ENCODE measurements at places on chromosomes 12 and 14.
A peak's percentile ranks its signal among the peaks of the same experiment; 100 is the strongest.

DNA sequence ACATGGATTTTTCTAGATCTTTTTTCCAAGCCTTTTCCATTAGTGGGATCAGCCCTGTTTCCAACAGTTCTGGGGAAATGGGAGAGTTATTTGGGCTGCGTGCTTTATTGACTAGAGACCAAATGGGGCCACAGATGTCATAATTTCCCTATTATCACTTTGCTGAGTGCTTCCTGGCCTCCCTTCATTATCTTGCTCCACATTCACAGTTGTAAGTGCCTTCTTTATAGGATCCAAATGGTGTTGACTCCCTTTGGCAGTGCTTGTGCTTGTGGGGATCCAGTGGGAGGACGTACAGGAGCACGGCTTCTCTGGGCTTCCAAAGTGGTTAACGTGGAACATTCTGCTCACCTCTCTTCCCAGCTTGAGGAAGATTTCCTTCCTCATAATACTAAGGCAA, 141.0 kb upstream of the RMST start:
- no peak for DNase-seq

DNA sequence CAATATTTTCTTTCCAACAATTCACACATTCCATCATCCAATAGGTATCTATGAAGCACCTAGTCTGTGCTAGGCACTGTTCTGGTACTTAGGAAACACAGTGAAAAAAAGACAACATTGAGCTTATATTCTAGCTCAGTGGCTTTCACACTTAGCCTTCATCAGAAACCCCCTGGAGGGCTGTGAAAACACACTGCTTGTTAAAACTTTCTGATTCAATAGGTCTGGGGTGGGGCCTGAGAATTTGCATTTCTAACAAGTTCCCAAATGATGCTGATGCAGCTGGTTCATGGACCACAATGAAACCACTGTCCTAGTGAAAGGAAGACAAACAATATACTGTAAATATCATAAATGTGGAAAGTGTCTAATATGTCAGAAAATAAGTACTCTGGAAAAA, 5.9 kb downstream of the VTI1B start:
- no peak for DNase-seq

DNA sequence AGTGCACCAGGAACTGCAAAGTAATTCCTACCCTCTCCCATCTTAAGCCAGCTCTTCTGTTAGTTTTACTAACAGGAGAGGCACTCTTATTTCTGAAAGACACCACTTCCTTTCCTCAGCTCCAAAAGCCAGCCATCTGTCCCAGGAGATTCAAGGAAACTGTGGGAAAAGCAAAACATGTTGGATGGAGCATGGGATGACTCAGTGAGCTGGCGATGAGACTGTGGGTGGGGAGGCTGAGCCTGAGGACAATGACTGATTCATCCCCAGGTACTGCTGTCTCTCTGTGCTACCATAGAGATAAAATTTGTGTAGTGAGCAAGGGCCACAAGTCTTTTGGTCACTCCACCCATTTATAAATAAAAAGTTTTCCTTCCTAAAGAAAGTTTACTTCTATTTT, 141.4 kb downstream of the MYRFL start:
- DNase-seq: peak; percentile 23

- DNase-seq: no peak
Measured at GRCh38 chr12:65923228-65923627, 98.9 kb downstream of the HMGA2 start.

DNA sequence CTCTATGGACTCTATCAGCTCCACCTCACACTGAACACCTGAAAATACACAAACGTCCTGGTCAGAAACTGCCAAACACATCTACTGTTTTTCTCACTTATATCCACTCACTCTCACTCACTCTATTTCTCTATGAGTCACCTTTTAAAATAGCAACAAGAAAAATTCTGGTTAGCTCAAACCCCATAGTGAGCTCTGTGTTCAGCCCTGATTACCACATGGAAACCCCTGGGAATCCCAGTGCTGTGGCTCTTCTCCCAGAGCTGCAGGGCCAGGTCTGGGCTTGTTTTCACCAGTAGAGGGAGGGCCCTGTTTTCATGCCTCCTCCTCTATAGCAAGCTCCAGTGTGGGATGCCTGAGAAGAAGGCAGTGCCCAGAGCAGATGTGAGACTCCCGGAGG, 1126.1 kb downstream of the TMEM121 start:
- no peak for DNase-seq

DNA sequence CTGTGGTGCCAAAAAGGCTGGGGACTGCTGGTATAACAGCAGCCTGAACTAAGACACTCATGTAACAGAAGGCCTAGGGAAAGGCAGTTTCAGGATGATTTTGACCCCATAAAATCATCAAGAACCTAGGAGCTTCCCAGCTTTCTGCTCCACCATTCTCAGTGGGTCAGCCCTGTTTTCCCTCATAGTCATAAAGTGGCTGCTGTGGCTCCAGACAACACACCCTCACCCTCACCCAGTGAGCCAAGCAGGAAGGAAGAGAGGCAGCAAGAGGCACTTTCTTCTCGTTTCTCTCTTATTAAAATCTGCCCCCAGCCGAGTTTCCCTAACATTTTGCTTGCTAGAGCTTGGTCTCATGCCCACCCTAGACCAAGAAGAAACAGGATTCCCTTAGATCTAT, 131.8 kb downstream of the SCARB1 start:
- DNase-seq: no peak

DNA sequence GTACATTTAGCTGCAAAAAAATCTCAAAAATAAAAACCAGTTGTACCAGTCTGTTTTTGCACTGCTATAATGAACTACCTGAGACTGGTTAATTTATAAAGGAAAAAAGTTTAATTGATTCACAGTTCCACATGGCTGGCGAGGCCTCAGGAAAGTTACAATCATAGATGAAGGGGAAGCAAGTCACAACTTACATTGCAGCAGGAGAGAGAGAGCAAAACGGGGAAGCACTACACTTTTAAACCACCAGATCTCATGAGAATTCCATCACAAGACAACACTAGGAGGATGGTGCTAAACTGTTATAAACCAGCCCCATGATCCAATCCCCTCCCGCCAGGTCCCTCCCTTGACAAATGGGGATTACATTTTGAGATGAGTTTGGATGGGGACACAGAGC, 186.0 kb downstream of the TMTC3 start:
- DNase-seq: no peak

DNA sequence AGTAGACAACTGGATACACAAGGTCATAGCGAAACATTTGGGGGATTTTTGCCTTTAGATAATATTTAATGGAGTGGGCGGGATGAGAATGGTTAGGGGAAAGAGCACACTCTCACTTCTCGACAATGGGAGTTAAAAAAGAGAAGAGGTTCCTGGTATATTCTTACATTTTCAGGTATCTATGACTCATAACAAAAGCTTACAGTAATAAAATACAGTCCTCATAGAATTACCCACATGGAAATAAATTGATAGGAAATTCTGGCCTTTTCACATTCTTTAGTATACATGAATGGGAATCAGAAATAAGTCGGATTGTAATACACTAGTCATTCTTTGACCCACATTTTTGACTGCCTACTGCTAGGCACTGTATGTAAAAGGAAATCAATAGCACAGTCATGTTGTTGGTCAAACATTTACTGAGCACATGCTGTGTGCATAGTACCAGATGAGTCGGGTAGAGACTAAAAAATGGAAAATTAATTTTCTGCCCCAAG, 8.2 kb upstream of the CRADD start:
- DNase-seq: no peak

GRCh38 chr12:101927036-101927435, 49.7 kb downstream of the DRAM1 start:
- DNase-seq: no peak

DNA sequence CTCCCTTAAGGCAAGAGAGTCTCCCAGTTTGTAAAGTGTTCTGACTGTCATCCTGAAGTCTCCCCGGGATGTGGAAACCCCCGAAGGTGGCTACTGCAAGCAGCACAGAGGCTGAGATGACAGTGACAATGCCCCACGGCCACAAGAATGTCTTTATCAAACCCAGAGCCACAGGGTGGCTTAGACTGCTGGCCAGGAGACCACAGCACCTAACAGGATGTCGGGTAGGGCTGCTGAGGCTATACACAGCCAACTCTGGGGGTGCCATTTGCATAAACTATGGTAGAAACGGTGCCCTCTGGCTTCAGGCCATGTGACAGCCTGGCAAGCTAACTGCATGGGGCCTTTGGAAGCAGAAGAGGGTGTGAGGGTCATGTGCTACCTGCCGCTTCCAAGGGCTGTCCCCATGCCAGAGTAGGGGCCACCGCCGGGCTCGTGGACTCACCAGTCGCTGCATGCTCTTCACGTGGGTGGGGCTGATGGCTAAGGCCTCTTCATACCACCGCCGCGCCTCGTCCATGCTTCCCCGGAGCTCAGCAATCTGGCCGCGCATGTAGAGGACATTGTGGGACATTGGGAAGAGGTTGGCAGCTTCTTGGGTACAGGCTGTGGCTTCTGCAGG, 180.9 kb downstream of the CALM1 start:
- DNase-seq: peak; percentile 50

DNA sequence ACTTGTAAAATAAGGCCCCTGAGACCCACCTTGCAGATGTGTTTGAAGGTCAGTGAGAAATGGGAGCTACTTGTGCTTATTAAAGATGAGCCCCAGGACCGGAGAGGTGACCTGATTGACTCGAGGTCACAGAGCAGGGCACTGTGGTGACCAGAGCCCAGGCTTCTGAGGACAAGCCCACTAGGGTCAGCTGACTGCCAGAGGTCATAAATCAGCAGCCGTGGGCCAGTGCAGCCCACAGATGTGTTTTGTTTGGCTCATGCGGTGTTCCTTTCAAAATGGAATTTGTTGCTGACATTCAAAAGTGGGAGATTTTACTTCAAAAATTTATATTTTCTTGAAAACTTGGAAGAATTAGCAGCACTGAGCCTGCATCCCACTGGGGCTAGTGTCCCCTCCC, 24.5 kb downstream of the JDP2 start:
- DNase-seq: no peak

DNA sequence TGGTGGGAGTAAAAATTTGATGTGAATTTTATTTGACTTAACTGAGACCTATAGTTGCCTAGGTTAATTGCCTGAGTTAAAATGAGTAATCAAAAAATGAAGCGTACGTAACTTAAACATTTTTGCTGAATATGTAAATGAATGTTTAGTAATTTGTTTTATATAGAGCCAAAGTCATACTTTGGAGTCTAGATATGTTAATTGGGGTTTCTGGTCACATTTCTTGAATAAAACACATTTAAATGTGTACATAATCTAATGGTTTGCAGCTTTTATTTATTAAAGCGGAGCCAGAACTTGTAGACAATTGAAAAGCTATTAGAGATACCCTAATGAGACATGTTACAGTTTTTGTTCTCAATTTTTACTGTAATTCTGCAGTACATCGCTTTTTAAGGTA, 71.2 kb downstream of the AEBP2 start:
- no peak for DNase-seq

- peak; percentile 34 for DNase-seq
Measured at GRCh38 chr12:52006726-52007157, at the start of gene TAMALIN. TSS of gene TAMALIN (plus strand) at chr12:52006946. CDS start at chr12:52007020, 74 bp downstream.

- DNase-seq: no peak
Measured at GRCh38 chr14:94575730-94576585, 5.3 kb upstream of the SERPINA5 start.

DNA sequence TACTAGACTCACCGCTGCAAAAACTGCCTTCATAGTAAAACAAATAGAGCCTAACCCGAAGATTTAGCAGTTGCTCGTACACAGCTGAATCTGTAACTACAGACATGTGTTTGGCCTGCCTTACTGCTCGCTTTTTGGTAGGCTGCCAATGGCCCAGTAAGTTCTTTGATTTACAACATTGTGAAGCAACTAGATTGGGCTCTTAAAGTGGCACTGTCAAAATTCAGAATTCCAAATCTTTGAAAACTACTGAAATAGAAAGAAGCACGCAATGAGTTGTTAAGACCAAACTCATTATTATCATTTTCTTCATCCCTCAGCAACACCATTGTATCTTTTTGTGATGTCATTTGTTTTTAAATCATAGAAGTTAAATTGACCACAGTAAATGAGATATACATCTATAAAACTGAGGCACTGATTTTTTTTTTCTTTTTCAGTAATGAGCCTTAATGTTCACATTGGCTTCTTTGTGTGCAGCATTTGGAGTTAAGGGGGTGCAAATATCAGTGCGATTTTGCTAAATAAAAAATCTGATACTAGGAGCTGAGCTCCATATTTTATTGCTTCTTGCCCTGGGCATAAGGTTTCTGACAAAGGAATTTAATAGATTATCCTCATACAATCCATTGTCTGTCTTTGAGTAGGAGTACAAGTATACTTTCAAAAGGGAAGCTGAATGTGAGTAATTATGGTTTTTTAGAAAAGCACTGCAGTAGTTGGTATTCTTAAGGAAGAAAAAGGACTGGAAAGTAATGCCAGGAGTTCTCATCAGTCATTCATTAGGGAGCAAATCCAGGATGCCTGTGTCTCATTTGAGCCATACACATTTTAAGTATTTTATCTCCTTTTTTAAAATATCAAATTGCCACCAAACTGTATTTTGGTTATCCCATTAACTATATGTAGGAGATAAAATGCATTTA, 138.5 kb downstream of the KICS2 start:
- peak; percentile 33 for DNase-seq

- DNase-seq: peak; percentile 86
Measured at GRCh38 chr12:94262228-94263010, 114.0 kb downstream of the PLXNC1 start.

- DNase-seq: no peak
Measured at GRCh38 chr14:55697414-55697861, 117.4 kb downstream of the KTN1 start.

- no peak for DNase-seq
Measured at GRCh38 chr12:5966486-5967095, 21.5 kb upstream of the ANO2 start.

DNA sequence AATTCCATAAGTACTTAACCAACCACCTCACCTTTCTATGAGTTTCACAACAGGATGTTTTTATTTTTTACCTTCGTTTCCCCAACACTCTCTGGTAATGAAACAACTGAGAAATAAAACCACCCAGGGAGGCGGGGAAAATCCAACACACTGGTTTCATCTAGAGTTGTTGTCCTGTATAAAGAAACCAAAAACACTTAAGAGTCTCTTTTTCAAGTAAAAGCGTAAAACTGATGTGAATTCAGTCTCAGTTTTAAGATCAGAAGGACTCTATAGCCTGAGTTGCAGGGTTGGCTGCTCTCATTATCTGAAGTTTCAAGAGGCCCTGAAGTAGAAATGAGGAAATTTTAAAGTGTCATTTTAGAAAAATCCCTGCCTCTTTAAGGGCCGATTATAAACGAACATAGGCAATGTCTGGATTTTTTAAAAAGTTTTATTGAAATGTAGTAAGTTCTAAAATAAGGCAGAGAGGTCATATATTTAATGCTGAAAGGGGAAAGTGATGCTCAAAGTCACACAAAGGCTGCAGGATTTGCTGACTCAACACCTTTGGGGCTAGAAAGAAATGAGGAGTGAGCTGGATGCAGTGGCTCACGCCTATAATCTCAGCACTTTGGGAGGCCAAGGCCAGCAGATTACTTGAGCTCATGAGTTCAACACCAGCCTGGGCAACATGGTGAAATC, 27.2 kb downstream of the HIGD1C start:
- no peak for DNase-seq

- no peak for DNase-seq
Measured at GRCh38 chr14:72709916-72710611, 183.8 kb downstream of the DPF3 start.

GRCh38 chr12:59600171-59600570, 4.3 kb downstream of the SLC16A7 start:
- DNase-seq: no peak

- no peak for DNase-seq
Measured at GRCh38 chr12:80580254-80580653, 127.2 kb upstream of the MYF6 start.
